WTC11 (cell line): ENCODE measurements at places on chromosomes 2 and 18.

GRCh38 chr2:216431531-216431856, 19.2 kb downstream of the SMARCAL1 start:
- DNase-seq = no peak

DNA sequence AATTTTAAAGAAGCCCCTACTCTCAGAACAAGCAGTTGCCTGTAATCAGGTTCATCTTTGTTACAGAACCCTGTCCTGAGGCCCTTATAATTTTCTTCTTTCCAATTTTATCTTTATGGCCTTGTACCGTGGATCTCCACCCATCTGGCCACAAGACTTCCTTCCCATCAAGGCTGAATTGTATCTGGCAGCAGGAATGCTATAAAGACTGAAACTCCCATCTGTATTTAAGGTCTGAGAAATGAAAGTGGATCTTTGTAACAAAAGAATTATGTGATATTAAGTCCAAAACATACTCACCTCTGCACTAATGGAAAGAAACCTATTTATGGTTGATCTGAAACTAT, 91.8 kb downstream of the METTL8 start:
- no peak for DNase-seq

- DNase-seq = no peak
These were observed 8.2 kb downstream of the TTC32 start for GRCh38 chr2:19893520-19894133.

DNA sequence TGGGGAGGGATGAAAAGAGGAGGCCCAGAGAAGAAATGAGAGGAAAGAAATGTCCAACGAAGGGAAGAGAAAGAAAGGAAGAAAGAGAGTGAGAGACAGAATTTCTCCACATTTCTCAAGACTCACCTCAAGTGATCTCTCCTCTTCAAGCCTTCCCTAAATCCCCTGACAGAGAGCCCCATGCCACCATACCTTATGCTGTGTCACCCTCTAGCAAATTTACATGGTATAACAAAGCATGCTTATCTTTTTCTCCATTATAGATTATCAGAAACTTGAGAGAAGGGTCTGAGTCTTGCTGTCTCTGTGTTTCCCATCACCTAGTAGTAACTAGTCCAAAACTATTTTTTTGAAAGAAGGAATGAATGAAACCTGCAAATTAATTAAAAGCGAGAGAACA, 1208.4 kb downstream of the DPP10 start:
- no peak for DNase-seq

DNA sequence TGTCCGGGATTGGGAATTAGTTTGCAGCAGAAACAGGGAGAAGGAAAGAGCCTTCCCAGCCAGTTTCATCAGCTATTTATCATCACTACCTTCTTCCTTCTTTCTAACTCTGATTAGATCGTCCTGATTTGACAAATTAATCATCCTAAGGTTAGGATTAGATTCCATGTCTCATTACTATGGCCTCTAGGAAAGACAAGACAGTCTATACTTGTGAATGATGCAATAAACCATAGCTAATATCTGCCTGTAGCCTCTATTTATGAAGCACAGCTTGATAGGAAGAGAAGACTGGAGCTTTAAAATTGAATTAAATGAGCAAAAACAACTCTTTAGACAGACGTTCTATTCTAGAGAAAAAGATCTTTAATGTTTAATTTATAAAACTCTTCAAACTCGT, 25.2 kb upstream of the FRZB start:
- DNase-seq = no peak

DNA sequence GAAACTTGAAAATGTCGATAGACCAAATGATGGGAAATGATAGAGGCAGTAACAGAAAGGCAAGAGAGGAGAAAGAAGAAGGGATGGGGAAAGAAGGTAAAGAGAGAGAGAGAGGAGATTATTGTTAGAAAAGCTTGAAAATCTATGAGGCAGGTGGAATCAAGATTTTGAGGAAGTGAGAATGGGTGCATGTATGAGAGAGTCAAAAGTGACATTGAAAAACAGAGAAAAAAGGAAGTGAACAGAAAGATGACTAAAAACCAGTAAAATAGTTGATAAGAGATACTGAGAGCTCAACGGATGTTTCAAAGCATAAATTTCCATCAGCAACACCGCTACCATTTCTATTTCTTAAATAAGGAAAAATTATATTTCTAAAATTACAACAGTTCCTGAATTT, 327.4 kb upstream of the CWC22 start:
- no peak for DNase-seq

DNA sequence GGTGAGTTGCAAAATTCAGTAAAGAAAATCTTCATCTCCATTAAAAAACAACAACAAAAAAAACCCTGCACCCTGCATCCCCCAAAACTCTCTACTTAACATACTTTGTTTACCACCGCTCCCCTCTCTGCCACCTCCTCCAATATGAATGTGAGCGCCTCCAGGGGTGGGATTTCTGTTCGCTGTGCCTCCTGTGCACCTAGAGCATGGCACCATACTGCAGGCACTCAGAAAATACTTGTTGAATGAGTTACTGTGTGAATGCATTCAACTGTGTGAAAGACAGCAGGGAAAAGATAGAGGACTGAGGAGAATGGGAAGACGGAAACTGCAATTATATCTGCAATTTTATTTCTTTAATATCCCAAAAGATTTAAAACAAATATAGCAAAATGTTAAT, 4.5 kb downstream of the CEBPZ start:
- no peak for DNase-seq

- DNase-seq = no peak
These were observed 9.9 kb downstream of the LIMS2 start for GRCh38 chr2:127665267-127665893.

DNA sequence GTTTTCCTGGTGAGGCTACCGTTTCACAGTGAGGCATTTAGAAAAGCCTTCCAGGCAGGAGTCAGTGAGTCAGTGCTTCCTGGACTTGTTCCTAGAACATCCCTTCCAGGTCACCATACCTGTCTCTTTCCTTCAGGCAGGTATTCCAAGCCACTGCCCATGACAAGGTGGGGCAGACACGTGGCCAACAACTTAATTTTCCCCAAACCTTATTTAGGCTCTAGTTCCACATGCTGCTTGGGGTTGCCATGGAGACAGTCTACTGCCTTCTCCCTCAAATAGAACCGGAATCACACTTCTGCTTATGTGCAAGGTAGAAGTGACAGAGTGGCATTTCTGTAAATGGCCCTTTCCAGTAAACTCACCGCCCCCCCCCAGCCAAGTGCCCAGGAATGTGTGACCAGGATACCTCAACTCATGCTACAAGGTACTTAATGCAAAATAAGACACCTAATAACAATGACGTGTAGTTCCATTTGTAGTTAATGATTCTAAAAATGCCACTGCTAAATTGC, 258.3 kb downstream of the PRKCE start:
- DNase-seq = no peak

DNA sequence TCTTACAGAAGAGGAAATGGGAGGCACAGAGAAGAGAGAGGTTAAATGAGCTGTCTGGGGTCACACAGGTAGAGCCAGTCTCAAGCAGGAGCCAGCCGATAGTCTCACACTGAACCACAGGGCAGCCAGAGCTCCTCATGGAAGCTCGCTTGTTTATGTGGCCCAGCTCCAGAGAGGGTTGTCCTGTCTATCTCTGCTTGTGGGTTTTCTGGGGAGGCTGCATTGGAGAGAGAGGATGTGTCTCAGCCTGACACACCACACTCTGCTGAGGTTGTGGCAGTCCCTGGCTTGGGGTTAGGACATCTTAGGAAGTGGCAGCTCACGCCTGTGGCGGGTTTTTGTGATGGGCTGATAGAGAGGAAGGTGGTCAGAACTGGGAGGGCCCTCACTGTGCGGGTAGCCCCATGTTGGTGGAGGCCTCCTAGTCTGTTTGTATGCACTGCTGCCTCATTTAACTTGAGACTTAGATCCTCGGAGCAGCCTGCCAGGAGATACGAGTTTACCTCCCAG, 52.3 kb downstream of the TCF7L1 start:
- DNase-seq = no peak

GRCh38 chr2:237615631-237616249, 11.6 kb upstream of the LRRFIP1 start:
- DNase-seq = no peak

GRCh38 chr2:46801731-46802664, 113.6 kb downstream of the MCFD2 start:
- DNase-seq = no peak

DNA sequence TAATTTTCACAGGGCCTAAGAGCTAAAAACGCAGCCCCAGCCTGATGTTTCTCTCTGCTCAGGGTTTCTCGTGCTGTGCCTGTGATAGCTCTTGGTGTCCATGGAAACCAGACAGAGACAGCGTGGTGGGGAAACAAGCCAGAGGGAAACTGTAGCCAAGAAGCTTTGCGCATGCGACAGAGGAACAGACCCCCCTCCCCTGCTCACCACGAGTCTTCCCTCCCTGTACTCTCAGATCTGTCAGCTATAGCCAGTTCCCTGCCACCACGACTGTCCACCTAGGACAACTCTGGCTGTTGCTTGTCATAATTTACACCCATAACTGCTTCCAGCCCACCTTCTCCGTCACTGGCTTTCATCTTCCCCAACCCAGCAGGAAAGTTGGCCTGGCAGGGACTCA, 13.2 kb upstream of the DNAJC27 start:
- DNase-seq = no peak

- DNase-seq = no peak
These were observed 9.9 kb upstream of the CNDP2 start for GRCh38 chr18:74486119-74486849.
